COR-L47 (cell line): ENCODE measurements at places on chromosomes 4 and X.
A peak's percentile ranks its signal among the peaks of the same experiment; 100 is the strongest.

GRCh38 chr4:16289897-16290554 is 63.8 kb upstream of the TAPT1 start:
- peak; percentile 10 for DNase-seq

DNA sequence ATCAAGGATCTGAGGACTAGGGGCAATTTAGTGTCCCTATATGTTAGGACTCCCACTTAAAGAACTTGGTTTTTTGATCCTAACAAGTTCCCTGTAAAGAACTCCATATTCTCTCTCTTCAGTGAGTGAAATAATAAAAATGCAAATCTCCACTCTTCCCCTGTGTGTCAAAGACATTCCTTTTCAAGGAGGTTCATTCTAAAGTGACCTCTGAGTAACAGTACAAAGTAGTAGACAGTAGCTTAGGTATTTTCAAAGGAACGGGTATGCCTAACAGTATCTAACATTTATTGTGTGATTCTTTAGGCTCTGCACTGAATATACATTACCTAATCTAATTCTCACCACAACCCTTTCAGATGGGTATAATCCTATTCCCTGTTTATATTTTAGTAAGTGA is 58.4 kb upstream of the SCOC start:
- DNase-seq, result no peak

DNA sequence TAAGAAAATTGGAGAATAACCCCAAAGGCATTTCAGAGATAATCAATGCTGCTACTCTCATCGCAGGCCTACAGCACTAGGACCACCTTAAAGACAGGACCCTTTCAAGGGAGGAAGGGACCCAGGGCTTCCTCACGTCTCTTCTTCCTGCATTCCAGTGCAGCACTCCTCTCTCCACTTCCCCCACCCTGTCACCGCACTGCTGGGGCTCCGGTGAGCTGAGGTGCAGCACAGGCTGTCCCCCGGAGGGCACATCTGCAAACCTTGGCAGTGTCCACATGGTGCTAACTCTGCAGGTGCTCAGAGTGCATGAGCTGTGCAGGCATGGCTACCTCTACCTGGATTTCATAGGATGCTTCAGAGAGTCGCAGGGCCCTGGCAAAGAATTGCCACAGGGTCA is 305.6 kb downstream of the DCHS2 start:
- DNase-seq, result no peak

GRCh38 chrX:42460706-42461105 is 317.3 kb downstream of the PPP1R2C start:
- no peak for DNase-seq

- peak; percentile 5 for DNase-seq
These were observed 670.3 kb upstream of the FAM241A start for GRCh38 chr4:111475001-111475400.

- peak; percentile 83 for DNase-seq
These were observed 253.2 kb downstream of the SPRY1 start for GRCh38 chr4:123649645-123650391.

DNA sequence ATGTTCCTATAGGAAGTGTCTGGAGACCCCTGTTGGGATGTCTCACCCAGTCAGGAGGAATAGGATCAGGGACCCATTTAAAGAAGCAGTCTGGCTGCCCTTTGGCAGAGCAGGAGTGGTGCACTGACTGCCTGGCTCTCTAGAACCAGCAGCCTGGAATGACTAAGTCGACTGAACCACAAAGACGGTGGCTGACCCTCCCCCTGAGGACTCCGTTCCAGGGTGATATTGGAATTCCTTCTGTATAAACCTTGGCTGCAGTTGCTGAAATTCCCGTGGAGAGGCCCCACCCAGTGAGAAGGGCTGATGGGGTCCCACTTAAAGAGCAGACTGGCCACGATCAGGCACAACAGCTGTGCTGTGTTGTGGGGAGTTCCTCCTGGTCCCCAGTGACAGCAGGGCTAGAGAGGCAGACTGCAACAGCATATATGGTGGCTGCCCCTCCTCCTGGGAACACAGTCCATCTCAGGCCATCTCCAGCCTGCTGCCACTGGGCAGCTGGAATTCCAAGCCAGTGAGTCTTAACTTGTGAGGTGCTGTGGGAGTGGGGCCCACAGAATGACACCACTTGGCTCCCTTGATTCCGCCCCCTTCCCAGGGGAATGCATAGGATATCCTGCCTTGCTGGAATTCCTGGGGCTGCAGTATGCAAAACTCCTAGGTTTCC is 41.8 kb upstream of the RLIM start:
- no peak for DNase-seq

DNA sequence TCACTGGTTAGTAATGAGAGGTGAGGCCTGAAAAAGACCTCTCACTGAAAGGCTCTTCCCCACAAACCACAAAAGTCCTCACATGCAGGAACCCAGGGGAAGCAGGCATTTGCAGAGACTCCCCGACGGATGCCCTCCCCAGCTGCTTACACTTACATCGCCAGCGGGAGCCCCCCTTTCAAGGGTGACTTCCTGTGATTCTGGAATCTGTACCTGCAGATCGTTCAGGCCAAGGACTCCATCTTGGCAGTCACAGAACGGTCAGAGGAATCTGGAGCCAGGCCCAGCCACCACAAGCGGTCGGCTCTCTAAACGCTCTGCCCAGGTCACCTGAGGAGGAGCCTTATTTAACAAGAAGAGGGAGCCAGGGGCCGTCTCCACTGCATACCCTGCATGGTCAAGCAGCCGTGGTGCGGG is 71.3 kb upstream of the STS start:
- no peak for DNase-seq

DNA sequence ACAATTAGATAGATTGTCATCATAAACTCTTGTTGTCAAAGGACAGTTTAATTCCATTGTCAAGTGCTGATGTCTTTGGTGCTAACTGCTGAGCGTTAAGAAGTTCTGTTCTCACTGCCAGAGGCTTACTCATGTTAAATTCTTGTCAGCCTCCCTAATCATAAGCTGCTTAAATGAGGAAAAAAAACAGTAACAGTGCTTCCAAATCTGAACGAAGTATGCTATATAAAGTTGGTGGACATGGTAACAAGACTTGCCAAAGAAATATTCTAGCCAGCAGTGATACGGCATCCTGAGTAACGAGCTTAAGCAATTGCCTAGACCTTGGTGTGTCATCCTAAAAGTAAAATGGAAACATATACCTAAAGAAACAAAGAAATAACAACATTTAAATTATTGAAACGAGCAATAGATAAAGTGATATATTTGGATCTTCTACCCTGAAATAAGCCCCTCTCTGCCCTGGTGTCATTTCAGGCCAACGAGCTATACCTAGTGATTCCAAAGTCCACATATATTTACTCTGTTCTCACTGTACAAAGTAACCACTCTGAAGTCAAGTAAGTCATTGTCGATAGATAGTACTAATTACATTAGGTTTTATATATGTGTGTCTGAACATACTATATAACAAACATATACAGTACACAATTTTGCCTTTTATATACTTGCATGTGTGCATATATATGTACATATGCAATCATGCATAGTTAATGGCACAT is 339.7 kb upstream of the HS3ST1 start:
- DNase-seq, result no peak

GRCh38 chr4:11286533-11286932 is 142.2 kb downstream of the HS3ST1 start:
- DNase-seq, result no peak

GRCh38 chr4:88599714-88600113 is 7.4 kb downstream of the HERC3 start:
- no peak for DNase-seq

DNA sequence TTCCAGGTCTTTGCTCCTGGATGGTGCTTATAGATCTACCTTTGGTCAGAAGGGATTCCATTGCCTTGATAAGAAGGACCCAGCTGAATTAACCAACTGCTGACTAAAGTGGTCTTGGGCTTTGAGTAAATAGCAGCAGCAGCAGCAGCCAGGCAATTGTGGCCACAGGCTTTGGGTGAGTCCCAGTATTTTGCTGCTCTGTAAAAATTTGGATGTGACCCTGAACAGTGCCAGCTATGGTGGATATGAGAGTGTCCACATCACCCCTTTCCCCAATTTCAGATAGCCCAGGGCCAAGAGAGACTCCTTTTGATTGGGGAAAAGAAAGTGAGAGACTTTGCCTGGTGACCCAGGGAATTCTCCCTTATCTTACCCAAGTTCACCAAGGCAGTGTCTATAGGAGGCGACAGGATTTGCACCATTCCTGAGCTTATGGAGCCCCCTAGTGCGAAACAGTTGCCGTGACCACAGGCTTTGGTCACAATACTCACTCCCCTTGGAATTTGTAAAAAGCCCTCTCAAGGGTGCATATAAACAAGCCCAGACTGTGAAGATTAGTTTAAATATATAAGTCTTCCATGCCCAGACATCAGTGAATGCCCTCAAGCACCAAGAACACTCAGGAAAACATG is 518.0 kb downstream of the TMA16 start:
- DNase-seq, result no peak

GRCh38 chr4:176549161-176549865 is 229.5 kb downstream of the SPCS3 start:
- no peak for DNase-seq

GRCh38 chr4:186151499-186151898 is 39.9 kb upstream of the CYP4V2 start:
- DNase-seq, result no peak

GRCh38 chr4:77776182-77777134 is 42.7 kb downstream of the CNOT6L start:
- peak; percentile 24 for DNase-seq

- DNase-seq, result peak; percentile 52
These were observed 28.9 kb downstream of the LNX1 start for GRCh38 chr4:53562409-53562808.

DNA sequence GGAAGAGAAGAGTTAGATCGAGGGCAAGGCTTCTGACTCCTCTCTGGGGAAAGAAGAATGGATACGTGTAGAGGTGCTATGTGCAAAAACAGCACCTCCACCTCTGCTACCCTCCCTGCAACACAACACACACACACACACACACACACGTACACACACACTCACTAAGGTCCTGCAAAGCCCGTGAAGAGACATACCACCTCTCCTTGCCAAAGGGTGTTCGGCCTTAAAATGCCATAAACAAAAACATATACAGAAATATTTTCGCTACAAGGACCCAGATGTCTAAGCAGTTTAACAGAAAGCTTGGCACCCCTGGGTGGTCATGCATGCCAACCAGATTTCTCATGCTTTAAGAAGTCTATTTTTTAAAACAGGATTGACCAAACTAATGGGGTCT is 1.5 kb downstream of the TIFA start:
- no peak for DNase-seq

DNA sequence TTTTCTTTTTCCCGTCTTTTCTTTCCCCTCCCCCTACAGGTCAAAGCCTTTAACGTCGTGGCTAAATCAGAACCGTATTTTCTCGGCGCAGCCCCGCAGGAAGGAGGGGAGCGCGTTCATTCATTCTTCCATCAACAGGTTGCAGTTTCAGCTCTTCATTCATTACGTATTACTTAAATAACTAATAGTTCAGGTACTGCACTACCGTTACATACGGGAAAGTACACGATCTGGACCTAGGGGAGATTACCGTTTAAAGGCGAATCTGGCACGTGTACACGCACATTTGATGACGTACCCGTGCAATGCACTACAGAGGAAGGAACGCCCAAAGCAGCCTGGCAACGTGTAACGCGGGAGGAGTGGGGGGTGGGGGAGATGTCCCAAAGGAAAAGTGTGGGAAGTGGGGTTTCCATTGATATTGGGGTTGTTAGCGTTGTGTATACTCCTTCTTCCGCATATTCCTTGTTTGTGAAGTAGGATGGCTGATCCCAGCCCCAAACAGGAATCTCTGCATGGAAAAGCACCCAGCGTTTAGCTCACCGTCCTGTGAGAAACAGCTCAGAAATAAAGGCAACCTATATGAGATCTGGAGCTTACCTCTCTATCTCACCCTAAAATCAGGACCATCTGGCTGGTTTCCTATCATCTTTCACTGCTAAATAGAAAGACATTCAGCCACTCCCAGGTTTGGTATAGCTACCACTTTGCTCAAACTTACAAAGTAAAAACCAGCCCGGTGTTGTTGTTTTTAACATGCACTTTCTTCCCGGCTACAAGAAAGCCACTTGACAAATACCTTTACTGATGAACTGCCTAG is 585 bp upstream of the SEC24D start:
- peak; percentile 24 for DNase-seq

DNA sequence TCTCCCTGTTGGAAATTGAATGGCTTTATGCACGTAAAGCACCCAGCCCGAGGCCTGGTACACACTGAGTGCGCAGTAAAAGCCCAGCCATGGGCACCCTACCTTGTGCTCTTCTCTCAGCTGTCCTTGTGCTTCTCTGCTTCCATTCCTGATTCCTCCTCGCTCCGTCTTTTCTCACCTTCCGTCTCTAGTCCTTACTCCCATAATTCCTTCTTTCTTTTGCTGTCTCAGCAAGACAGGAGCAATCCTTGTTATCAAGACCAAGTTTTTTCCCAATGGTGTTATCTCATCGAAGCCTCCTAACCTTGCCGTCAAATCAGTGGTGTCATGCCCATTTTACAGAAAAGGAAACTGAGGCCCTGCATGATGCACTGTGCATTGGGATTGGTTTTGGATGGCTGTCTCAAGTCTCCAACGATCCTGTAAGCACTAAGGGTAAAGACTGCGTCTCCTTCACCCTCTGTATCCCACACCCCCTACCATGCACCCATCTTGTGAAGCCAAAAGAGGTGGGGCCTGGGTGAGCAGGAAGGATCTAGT is 30.1 kb downstream of the CYTL1 start:
- DNase-seq, result no peak

DNA sequence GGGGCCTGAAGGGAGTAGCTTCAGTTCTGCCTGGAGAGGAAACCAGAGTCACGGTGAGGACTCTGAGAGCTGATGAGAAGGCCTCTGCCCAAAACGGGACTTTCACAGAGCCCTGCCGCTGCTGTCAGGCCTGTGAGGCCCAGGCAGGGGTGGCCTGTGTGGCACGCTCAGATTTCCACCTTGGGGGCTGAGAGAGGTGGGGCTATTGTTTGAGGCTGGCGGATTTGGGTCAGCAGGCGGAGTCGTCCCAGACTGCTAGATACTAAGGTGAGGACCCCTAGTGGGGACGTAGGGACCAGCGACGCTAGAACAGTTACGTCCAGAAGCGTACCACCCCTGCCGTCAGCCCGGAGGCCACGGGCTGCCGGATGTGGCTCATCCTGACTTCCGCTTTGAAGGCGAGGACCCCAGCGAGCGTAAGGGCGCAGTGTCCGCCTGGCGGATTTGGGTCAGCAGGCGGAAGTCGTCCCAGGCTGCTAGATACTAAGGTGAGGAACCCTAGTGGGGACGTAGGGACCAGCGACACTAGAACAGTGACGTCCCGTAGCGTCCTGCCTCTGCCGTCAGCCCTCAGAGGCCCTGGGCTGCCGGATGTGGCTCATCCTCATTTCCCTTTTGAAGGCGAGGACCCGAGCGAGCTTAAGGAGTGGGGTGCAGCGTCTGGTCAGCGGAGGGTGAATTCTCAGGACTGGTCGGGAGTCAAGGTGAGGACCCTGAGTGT is at the start of gene MAGEB1:
Gene MAGEB1, plus strand, starts transcription at position 378 of the 721 bp plus-strand sequence. CDS start 3,348 bp downstream, outside the sequence.
- DNase-seq, result no peak

- no peak for DNase-seq
These were observed 22.8 kb upstream of the MUC7 start for GRCh38 chr4:70449220-70449619.

- no peak for DNase-seq
These were observed 69.0 kb upstream of the LEF1 start for GRCh38 chr4:108237693-108238092.

- DNase-seq, result no peak
These were observed 698 bp downstream of the AFF1 start for GRCh38 chr4:86935566-86935852.

- DNase-seq, result no peak
These were observed 12.2 kb upstream of the MCF2 start for GRCh38 chrX:139720136-139720535.
